Naive thymus-derived CD4-positive, alpha-beta T cell (primary cell): ENCODE measurements at places on chromosomes 12 and 14. TPM values are rescaled to one million over a fixed set of nuclear protein-coding genes. Genes with fewer than 3 reads are reported as not detected.

Gene SLC35E3
- 9.2 TPM for total RNA-seq

DNA sequence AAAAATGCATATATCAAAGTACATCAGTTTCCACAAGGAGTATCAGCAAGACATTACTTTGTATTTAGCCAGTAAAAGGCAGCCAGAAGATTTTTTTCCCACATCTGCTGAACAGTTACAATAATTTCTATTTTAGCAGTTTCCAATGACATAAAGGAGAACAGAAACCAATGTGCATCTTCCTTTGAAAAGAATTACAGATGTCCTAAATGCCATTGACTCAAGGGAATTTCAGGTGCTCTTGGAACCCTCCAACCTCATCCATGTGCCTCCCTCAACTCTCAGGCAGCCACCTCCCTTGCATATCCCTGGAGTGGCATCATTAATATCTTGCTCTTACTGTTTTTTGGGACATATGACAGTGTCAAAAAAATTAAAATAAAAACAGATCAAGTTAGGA is 62.2 kb upstream of the ST8SIA1 start:
- DNase-seq = no peak

DNA sequence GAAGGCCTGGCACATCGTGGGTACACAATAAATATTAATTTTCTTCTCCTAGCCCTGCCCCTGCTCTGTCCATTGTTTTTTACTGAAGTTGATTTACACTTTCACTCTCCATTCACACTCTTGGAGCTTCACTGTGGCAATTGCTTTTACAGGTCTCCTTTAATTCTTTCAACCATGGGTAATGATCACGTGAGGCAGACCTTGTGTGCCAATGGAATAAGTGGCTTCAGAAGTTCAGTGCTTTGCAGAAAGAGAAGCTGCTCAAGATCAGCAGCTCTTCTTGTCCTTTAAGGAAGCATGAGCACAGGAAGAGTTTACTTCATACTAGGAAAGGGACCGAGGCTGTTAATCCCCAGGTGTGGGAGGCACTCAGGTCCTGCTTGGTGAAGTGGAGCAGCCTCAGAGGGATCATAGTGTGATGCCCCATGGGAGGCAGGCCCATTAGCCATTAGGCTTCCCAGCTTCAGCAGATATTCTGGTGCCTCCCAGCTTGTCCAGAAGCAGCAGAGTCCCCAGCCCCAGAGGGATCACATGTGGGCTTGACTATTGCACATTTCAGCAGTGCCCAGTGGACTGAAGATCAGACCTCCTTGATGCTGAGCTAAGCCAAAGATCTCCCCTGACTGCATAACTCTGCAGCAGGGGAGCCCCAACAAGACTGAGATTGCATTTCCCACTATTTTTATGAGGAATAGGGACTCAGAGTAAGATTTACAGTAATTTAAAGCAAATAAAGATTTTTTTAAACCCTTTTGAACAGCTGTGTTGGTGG is 5.0 kb upstream of the SLC35F4 start:
- no peak for DNase-seq

DNA sequence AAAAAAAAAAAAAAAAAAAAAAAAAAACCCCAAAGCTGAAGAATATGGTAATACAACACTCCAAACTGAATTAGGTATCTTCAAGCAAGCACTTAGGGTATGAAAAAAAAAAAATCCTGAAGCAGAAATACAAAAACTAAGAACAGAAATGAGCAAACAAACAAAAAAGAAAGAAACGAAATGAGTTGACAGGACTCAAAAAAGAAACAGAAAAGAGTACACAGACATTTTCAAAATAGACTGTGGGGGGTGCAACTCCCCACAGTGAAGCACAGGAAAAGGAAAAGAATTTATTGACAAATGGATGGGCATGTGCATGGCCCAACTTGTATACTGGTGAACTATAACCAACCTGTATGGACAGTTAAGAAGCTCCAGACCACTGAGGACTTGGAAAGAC is 24.6 kb downstream of the RPS6KA5 start:
- DNase-seq = no peak

Gene EML1
- not detected for total RNA-seq

Gene SINHCAF
- total RNA-seq = 83.5 TPM

DNA sequence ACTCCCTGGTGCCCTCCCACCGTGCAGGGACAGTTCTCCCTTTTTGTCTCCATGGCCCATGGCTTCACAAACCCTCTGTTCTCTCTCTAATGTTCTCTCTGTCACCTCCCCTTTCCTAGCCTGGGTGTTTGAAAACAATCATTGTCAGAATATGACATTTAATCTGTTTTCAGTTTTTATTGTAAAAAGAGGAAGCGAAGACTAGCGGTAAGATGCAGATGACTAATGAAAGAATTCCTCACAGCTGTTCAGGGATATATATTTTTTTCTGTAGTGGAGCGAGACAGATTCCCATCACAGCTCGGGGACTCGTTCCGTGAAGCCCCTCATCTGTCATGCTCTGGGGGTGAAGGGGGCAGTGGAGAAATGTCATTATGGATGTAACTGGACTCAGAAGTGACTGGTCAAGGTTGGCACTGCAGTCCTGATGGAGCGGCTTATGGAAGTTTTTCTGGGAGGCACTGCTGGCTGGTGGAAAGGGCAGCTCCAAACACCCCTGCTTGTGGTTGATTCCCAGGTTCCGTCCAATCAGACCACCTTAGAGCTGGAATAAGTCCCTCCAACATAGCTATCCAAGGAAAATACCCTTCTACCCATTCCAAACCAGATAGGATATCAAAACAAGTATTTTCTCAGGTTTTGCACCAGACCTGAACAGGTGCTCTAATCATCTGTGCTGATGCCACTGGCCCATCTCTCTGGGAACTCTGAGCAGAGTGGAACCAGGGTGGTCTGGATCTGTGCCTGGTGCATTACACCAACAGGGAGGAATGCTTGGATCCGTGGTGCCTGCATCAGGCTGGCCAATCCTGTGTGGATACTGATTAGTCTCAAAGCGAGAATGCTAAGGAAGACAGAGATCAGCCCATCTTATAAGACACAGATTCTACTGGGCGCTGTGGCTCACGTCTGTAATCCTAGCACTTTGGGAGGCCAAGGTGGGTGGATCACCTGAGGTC is 84.7 kb downstream of the GPATCH2L start:
- no peak for DNase-seq

GRCh38 chr12:132270969-132271754 is 58.2 kb downstream of the GALNT9 start:
- no peak for DNase-seq

Gene JPH4
- not detected for total RNA-seq

DNA sequence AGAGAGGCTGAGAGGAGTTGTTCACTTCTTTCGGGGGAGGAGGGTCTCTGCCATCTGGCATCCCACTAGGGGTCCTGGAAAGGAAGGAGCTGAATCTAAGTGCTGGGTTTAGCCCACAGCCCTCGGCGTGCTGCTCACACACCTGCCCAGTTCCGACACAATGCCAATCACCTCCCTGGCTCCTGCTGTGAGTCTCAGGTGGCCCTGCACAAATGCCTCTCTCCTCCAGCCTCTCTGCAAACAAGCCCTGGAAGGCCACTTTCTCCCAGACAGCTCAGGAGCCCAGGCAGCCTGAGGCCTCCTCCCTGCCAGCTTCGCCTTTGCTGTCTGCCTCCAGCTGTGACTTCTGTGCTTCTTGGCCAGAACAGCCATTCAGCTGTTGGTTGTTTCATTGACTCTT is 51.2 kb downstream of the SMIM41 start:
- DNase-seq = no peak
